ENCODE measurements at places on chromosomes 1 and 21. TPM values are rescaled to one million over a fixed set of nuclear protein-coding genes. Genes with fewer than 3 reads are reported as not detected.

DNA sequence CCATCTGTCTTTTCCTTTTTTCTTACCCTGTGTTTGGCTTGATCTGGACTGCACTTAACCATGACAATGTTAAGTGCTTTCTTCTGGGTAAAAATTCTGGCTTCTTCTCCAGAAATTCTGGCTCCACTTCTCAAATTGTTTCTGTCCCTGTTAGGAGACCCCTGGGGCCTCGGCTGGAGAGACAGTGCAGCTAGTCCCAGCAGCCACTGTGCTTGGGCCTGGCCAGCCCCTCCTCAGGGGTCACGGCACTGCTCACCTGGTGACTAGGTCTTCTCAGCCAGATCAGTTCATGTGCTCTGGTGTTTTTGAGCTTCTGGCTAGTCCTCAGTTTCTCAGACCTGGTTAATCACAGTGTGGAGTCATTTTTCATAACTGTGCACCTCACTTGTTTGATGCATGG is 72.4 kb downstream of the ADARB1 start:
- no peaks in the 10 kb centered on the region for H3K27me3 ChIP-seq
- peaks cover 15% of the 10 kb centered on the region for H3K36me3 ChIP-seq
- no peak for DNase-seq
- H3K4me3 ChIP-seq: no peak overlapping the region

DNA sequence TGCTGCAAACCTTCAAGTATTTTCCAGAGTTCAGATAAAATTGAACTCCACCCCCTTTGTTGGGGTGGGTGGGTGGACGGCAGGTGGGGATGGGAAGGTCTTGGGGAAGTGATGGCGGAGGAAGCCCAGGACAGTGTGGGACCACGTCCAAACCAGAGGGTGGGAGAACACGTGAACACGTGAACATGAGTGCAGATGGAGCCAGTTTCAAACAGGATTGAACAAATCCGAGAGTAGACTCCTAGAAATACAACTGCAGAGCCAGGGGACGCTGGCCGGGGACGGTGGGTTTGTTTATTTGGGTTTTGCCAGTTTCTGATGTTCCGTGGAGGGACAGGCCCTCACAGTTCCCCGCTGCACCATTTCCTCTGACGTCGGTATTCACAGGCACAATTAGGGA is 2.9 kb downstream of the KRTAP10-2 start:
- H3K4me3 ChIP-seq: no peak overlapping the region
- no peaks in the 10 kb centered on the region for H3K36me3 ChIP-seq
- peaks cover 18% of the 10 kb centered on the region for H3K4me1 ChIP-seq
- H3K27me3 ChIP-seq: no peaks in the 10 kb centered on the region
- H3K27ac ChIP-seq: no peak overlapping the region
- DNase-seq: no peak

GRCh38 chr1:225827076-225827475 is 17.2 kb downstream of the EPHX1 start:
- H3K27me3 ChIP-seq: no peaks in the 10 kb centered on the region
- DNase-seq: no peak
- no peaks in the 10 kb centered on the region for H3K4me1 ChIP-seq
- no peaks in the 10 kb centered on the region for H3K36me3 ChIP-seq
- no peak overlapping the region for H3K4me3 ChIP-seq
- H3K27ac ChIP-seq: no peak overlapping the region

DNA sequence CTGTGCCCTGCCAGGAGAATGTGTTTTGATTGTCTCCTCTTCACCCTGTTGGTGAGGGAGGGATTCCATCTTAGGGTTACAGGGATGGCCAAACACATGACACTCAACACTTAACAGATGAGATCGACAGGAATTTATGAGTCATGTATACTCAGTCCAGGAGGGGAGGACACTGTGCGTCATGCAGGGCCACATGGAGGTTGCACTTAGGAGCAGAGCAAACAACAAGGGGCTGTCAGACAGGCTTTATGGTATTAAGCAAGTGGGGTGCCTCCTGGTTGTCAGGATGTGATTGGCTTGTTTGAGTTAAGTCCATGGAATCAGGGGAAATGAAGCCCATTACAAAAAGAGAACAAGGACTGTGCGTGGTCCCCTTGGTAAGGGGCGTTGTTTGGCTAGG is 26.9 kb downstream of the EDARADD start:
- no peak for DNase-seq
- H3K4me1 ChIP-seq: peaks cover 21% of the 10 kb centered on the region
- H3K27ac ChIP-seq: no peak overlapping the region
- no peaks in the 10 kb centered on the region for H3K36me3 ChIP-seq
- H3K27me3 ChIP-seq: no peaks in the 10 kb centered on the region

GRCh38 chr1:21628798-21629393 is 40.3 kb downstream of the RAP1GAP start:
- H3K4me3 ChIP-seq: no peak overlapping the region
- H3K4me1 ChIP-seq: no peaks in the 10 kb centered on the region
- no peak overlapping the region for H3K27ac ChIP-seq
- H3K36me3 ChIP-seq: no peaks in the 10 kb centered on the region
- peaks cover 14% of the 10 kb centered on the region for H3K27me3 ChIP-seq

- H3K27me3 ChIP-seq: no peaks in the 10 kb centered on the region
- H3K36me3 ChIP-seq: no peaks in the 10 kb centered on the region
- H3K4me3 ChIP-seq: no peak overlapping the region
- no peak overlapping the region for H3K27ac ChIP-seq
- DNase-seq: no peak
- peaks cover 3% of the 10 kb centered on the region for H3K4me1 ChIP-seq
These were observed 6.9 kb upstream of the BCL9 start for GRCh38 chr1:147534386-147534785.

DNA sequence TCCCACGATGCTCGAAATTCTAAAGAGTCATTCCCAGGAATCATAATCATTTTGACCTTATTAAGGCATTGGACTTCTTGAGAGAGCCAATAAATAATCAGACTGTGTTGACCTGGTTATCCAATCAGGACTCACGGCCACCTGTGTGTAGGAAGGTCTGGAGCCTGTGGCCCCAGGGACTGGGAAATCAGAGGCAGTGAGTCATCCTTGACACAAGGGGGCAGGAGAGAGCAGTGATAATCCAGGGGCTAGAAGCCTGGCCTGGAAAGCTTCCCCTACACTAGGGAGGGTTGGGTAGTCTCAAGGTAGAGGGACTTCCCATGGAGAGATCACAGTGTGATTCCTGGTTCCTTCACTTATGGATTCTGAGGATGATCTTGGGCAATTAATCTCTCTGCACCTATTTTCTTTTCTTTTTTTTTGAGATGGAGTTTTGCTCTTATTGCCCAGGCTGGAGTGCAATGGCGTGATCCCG is 4.7 kb downstream of the MR1 start:
- no peak overlapping the region for H3K27ac ChIP-seq
- H3K36me3 ChIP-seq: peaks cover 27% of the 10 kb centered on the region
- H3K27me3 ChIP-seq: no peaks in the 10 kb centered on the region
- peak; percentile 76 for DNase-seq
- peaks cover 60% of the 10 kb centered on the region for H3K4me1 ChIP-seq
- H3K4me3 ChIP-seq: no peak overlapping the region

ALG14 gene
- 0.52 TPM for total RNA-seq

WNT3A gene
- 0.08 TPM for total RNA-seq
